PC-9 (cell line): ENCODE measurements at places on chromosomes 13 and 19. TPM values are rescaled to one million over a fixed set of nuclear protein-coding genes. Genes with fewer than 3 reads are reported as not detected.

- no peak for DNase-seq
These were observed 460.0 kb downstream of the RFC3 start for GRCh38 chr13:34277936-34278335.

Gene SSC5D
- 3.9 and 4.8 TPM in 2 replicates for total RNA-seq

DNA sequence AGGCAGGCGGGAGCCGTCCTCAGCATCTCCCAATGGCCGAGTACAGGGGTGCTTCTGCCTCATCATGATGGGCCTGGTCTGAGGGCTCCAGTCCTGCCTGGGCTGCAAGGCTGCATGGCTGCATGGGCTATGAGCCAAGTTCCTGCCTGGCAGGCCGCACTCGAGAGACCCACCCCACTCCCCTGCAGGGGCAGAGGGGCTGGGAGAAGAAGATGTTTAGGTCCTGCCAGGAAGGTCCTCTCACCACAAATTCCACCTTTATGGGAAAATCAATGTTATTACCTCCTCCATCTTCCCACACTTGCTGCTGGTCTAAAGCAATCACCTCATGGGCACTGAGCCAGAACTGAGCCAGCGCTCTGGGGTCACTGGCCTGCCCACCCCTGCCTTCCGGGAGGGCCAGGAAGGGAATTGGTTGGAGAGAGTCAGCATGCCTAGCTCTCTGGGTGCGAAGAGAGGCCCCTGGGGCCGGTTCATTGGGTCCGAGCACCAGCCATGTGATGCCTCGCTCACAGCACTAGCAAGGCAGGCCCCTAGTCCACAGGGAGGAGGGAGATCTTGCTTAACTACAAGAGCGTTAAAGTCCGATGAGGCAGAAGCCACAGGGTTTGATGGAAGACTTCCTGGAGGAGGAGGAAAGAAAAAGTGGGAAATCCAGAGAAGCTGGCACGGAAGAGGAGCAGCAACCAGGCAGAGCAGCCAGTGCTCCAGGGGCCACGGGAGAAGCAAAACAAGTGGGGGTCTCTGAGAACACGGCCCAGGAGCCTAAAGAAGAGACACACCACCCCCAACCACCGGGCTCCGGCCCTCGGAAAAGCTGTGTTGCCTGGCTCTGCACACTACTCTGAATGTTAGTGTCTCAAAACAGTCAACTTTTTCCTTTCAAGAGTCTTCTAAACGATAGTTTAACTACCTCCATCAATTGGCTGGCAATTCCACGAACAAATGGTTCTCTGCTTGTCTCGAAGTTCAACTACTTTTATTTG lies 63.1 kb downstream of the CEBPG start:
- no peak for DNase-seq

DNA sequence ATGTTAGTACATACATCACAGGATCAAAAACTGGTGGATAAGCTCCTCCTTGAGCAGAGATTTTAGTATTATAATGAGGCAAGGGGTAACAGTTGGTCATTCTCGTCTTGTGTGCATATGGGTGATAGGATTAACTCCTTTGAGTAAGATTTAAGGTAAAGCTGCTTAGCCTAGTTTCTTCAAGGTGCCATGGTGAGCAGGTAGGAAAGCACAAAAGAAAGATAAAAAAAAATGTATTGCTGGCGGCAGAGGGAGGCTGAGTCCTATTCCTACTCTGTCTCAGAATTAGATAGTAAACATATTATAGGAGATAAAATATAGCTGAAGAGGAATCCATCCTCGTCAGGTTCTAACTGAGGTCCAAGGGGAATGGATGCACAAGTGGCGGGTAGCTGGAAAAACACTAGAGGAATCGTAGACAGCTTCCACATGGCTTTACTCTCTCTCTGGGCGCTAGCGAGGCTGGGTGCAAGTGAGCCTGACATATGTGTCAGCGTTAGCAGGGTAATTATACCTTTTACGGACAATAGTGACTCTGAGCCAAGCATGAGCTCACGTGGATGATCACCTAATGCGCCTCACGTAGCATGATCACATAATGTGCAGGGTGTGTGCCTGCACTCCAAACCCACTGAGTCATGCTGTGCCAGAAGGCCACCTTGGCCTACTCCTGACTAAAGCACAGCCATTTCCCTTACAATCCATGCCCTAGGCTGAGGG lies 734.3 kb upstream of the MIR17HG start:
- DNase-seq, result no peak

DNA sequence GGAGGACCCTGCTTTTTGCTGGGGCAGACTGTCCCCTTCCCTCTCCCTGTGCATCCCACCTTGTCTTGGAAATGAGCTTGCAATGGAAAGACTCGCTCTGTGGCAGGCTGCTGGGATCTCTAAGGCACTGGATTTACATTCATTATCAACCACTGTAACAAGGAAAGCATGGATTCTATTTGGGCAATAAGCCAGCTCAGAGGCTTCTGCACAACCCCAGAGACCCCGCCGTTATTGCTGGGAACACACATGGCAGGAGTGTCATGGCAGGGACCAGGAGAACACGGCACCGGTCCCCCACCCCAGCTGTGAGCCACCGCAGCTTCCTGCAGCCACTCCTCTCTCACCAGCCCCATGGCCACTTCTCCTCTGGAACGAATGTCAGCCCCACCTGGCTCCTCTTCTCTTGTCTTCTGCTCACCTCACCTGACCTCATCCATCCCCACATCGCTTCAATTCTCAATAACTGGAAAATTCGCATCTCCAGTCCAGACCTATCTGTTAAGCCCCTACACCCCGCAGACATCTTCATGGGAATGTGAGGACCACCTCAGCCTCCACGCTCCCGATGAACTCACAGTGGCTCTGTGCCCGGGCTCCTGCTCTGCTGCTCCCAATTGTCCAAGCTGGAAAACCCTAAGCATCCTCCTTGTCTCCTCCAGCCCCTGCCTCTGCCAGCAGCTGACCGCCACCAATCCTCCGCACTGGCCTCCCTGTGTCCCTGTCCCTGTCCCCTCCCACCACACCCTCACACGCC lies 181.5 kb downstream of the USP12 start:
- no peak for DNase-seq

DNA sequence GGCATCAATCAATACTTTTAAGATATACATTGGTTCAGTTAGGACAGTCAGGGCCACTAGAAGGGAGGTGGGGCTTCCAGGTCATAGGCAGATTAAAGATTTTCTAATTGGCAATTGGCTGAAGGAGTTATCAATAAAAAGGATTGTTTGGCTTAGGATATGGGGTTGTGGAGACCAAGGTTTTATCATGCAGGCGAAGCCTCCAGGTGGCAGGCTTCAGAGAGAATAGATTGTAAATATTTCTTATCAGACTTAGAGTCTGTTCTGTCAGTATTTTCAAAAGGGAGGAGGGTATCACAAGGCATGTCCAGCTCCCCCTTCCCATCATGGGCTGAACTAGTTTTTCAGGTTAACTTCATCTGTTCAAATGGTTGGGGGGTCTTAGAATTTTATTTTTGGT lies 77.4 kb upstream of the FARP1 start:
- DNase-seq, result no peak

DNA sequence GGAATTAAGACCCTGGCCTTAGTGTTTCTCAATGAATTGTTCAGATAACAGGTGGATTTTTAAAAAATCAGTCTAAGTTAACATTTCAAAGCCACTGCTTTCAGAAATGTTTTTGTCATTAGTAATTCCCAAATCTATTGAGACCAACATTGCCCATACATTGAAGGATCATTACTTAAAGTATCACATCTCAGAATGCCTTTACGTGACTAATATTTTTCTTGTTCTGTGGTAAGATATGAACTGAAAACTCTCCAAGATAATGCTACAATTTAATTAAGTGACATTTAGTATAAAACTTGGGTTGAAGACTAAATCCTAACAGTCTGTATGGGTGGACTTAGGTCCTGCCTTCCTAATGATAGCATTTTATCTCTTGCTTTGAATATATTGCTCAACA lies 59.4 kb upstream of the POSTN start:
- no peak for DNase-seq

Gene NCR1
- not detected in 2 replicates for total RNA-seq

DNA sequence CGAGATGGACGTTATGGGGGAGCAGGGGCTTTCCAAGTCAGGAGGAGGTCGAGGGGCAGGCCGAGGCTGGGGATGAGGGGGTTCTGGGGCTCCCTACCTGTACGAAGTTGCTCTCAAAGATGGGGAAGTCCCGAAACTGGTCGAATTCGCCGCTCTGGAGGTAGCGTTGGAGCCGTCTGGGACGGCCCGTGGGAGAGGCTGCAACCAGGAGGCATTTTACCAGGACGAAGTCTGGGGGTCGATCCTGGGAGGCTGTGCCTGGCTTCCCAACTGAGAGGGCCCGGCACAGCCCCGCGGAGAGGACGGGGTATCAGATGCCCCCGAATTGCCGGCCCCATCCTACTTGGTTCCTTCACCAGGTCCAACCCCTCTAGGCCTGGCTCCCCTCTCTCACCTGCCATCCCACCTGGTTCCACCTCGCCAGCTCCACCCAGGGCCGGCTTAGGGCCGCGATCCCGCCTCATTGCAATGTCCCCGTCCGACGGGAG lies 527 bp upstream of the EMC10 start:
- DNase-seq, result no peak

- no peak for DNase-seq
These were observed 14.7 kb upstream of the SHKBP1 start for GRCh38 chr19:40561947-40562346.
